ENCODE measurements at places on chromosomes 5 and 9. TPM values are rescaled to one million over a fixed set of nuclear protein-coding genes. Genes with fewer than 3 reads are reported as not detected.

GGTA1 gene
- total RNA-seq: not detected

LAMC3 gene
- 4.0 TPM for total RNA-seq

DNA sequence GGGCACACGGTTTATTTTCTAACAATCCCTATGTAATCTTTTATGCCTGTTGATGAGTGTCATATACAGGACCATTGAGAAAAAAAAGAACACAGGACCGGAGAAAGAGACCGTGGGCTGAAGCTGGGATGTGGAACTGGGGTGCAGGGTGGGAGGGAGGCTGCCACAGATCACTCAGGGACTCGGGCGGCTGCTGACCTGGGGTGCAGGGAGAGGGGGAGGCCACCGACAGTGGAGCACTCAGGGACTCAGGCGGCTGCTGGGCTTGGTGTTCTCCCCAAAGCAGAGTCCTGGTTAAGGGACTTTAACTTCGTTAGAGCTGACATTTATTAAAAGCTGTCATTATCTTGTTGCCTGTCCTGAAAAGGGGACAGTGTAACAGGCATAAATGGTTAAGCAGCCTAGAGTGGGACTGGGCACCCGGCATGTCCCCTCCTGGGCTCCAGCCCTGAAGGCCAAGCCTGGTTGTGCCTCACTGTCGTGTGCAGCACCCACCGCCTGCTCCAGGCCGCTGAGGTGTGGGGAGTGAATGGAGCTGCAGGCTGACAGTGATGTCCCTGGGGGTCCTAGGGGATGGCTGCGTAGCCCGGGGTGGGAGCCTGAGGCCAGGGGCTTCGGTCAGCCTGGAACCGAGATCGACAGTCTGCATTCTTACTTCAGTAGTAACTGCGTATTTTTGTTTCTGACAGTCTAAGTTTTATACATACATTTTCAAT, 14.0 kb downstream of the NDUFS6 start:
- DNase-seq: no peak

DNA sequence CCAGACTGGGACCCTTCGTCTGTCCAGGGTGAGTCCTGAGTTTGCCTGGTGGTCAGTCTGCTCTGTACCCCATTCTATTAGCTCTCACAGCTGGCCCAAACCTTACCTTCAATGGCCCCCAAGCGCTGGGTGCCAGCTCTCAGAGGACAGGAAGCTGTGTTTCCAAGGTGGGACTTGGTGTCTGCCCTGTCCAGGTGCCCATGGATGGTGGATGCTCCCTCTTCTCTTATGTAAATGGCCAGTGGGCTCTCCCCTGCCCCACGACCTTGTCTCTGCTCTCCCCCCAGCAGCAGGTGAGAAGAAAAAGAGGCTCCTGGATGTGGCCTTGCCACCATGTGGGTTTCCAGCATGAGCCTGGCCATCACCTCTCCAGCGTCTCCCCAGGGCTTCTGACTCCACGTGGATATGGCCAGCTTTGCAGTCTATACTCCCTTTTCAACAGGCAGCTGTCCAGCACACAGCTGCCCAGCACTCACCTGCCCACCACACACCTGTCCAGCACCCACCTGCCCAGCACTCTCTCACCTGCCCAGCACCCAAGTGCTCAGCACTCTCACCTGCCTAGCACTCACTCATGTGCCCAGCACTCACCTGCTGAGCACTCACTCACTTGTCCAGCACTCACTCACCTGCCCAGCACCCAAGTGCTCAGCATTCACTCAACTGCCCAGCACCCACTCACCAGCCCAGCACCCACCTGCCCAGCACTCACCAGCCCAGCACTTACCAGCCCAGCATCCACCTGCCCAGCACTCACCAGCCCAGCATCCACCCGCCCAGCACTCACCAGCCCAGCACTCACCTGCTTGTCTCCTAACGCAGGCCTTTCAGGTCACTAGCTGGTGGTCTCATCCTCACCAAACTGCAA, 136.2 kb upstream of the IRX2 start:
- no peak for DNase-seq

ACOT12 gene
- total RNA-seq: not detected

MZB1 gene
- total RNA-seq: 0.25 TPM

CSNK1A1 gene
- total RNA-seq: 218 TPM

GRCh38 chr5:16992444-16992843, 56.4 kb upstream of the MYO10 start:
- DNase-seq: no peak

- DNase-seq: no peak
These were observed 3.9 kb downstream of the TBC1D2 start for GRCh38 chr9:98251551-98251950.

DNA sequence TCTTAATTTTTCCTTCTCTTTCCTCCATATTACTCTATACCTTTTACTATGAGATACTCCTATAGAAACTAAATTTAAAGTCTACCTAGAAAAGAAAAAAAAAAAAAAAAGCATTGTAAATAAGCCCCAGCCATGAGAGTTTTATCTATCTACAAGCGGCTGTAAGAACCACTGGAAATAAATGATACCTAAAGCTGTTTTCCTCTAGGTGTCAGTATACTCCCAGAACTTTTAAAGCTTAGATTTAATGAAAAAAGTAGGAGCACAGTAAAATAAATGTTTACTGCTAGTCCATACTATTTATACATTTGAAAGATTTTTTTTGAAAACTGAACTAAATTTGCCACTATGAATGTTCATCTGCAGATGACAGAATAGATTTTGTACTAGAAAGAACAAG, 26.2 kb downstream of the TYRP1 start:
- DNase-seq: no peak

C7 gene
- total RNA-seq: not detected

DNA sequence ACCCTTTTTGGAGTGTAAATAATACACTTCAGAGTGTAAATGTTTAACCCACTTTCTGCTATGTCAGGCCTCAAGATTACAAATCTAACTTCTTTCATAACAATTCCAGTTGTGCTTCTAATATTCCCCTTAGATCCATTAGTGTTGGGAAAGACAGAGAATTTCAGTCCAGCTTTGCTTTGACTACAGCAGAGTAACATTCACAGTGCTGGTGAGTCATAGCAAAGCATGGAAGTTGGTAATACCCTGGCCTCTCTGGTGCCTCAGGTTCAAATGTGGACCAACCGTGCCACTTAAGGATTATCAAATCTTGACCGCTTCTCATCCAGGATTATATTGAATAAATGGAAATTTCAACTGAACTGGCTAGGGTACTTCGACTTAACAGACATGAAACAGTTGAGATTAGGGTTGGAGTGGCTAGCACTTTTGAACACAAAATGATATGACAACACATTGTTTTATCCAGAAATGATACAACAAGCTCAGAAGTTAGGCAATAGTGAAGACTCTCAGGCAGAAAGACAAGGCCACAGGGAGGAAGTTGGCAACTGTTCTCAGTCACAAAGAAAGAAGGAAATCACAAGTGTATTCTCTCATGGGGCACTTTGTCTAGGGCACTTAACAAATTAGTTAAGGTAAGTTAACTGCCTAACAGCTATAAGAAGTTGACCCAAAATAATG, 24.4 kb upstream of the RASA1 start:
- DNase-seq: no peak

DNA sequence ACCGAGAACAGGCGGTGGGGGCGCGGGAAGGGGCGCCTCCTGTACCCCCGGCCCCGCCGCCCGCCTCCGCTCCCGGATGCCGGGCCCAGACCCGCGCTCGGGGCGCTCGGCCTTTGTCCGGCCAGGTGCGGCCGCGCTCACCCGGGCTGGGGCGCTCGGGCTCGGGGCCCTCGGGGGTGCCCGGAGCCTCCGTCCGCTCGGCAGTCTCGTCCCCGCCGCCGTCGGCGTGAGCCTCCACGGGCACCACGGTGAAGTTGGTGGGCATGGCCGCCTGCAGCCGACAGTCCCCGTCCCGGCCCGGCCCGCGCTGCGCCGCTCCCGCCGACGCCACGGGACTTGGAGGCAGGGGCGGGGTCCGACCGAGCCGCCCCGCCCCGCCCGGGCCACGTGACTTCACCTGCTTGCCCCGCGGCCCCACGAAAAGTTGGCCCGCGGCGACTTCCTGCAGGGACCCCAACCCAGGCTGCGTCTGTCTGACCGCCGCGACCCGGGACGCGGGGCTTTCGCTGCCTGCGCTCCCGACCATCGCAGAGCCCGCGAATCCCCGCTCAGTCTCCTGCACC, at the start of gene SLC12A7:
Gene SLC12A7 (minus strand): TSS at position 337 of the 563 bp plus-strand sequence. CDS start 72 bp downstream, at position 265.
- peak; percentile 35 for DNase-seq

DNA sequence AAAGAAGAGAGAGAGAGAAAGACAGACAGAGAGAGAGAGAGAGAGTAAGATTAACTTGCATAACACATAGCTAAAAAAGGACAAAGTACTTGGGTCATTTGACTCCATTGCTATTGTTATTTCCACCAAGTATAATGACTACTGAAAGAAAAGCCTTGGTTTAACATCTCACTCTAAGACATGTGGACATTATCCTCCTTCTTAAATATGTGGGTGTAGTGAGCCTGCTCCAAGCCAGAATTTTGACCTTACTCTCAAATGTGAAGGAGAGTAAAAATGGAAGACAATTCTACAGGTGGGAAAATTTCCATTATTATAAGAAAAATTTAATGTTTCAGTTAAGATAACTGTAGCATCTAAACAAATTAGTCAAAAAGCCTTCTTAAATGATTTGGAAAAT, 8.5 kb upstream of the MARCOL start:
- no peak for DNase-seq

DIRAS2 gene
- total RNA-seq: 0.77 TPM

- no peak for DNase-seq
These were observed 205.2 kb downstream of the PIK3R1 start for GRCh38 chr5:68420476-68421344.

- DNase-seq: no peak
These were observed 31.5 kb downstream of the RAPGEF1 start for GRCh38 chr9:131708226-131709002.

GRCh38 chr5:15538516-15538915, 38.5 kb downstream of the FBXL7 start:
- no peak for DNase-seq

DNA sequence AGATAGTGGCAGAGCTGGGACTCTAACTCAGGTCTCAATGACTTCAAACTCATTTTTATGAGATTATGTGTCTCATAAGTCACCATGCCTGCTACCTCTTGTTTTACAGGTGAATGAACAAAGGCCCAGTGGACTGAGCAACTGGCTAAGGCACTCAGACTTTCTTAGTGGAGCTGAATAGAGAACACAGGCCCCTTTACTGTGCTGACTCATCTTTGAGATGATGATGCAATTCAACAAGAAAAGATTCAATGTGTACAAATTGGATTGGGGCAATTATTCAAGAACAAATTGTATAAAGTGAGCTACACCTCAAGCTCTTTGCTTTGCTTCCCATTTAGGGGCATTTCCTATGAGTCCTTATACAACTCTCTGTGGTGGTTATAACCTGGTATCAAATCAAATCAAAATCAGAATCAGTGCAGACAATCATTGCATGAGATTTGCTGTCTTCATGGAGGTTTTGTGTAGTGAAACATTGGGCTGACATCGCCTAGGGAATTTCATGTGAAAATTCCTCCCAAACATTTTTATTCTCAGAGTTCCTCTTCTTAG, 84.3 kb upstream of the PPP2R2B start:
- no peak for DNase-seq

NMUR2 gene
- not detected for total RNA-seq

- no peak for DNase-seq
These were observed 178.0 kb downstream of the NPR3 start for GRCh38 chr5:32889078-32889477.

- DNase-seq: peak; percentile 29
These were observed 287.1 kb upstream of the ZNF462 start for GRCh38 chr9:106575823-106576222.

DNA sequence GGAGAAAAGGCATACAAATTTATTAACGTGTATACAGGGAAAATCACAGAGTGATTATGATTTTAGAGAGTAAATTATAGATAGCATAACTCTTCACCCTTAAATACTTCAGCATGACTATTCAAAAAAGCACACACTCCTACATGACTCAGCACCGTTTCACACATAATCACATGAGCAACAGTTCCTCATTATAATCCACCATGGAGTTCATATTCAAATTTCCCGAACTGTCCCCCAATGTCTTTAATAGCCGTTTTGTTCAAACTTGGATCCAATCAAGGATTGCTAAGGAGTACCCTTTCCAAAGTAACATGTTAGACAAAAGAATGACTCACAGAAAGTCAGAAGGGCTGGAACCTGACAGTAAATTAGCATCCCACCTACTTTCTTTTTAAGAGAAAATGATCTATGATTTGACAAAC, 32.1 kb downstream of the RAPGEF1 start:
- DNase-seq: no peak

Measured in neural crest cell (in vitro differentiated cells).